Keratinocyte (primary cell): ENCODE measurements at places on chromosomes 5 and 9. TPM values are rescaled to one million over a fixed set of nuclear protein-coding genes. Genes with fewer than 3 reads are reported as not detected.

GRCh38 chr5:107808671-107809137 is 138.0 kb upstream of the EFNA5 start:
- H3K36me3 ChIP-seq = no peaks in the 10 kb centered on the region
- no peak for DNase-seq
- no peak overlapping the region for H3K27ac ChIP-seq

- no peaks in the 10 kb centered on the region for H3K27me3 ChIP-seq
- H3K4me1 ChIP-seq = peaks cover 26% of the 10 kb centered on the region
- H3K36me3 ChIP-seq = no peaks in the 10 kb centered on the region
Observed at GRCh38 chr9:91118704-91119025, 243.1 kb downstream of the AUH start.

GRCh38 chr9:85246541-85246940 is 495.2 kb downstream of the AGTPBP1 start:
- no peaks in the 10 kb centered on the region for H3K27me3 ChIP-seq
- no peak overlapping the region for H3K27ac ChIP-seq
- H3K4me3 ChIP-seq = no peak overlapping the region
- no peaks in the 10 kb centered on the region for H3K36me3 ChIP-seq

- H3K36me3 ChIP-seq = peaks cover 24% of the 10 kb centered on the region
- no peaks in the 10 kb centered on the region for H3K27me3 ChIP-seq
- no peak for DNase-seq
- H3K27ac ChIP-seq = no peak overlapping the region
- H3K4me3 ChIP-seq = no peak overlapping the region
Observed at GRCh38 chr5:67149057-67149950, 47.3 kb downstream of the CD180 start.

GRCh38 chr5:6545770-6546690 is 86.8 kb downstream of the NSUN2 start:
- H3K27ac ChIP-seq = no peak overlapping the region
- no peak for DNase-seq
- no peak overlapping the region for H3K4me3 ChIP-seq
- H3K4me1 ChIP-seq = no peaks in the 10 kb centered on the region
- no peaks in the 10 kb centered on the region for H3K36me3 ChIP-seq

DNA sequence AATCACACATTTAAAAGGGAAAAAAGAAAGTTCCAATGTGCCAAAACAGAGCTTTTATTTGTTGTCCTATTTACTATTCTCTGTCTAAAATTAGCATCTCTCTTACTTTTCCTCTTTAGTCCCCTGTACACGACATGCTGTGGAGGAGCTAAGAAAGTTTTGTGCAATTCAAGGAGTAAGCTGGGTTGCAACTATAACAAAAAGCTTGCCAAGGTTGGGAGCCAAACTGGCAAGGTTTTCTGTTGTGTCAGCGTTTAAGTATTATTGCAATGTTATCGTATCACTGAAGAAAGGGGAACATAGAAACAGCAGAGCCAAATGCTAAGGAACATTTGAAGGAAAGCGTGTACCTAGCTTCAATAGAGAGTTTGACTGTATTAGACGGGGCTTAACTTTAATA is 680.8 kb downstream of the CETN3 start:
- no peak for DNase-seq
- H3K4me3 ChIP-seq = no peak overlapping the region
- H3K4me1 ChIP-seq = no peaks in the 10 kb centered on the region
- H3K27me3 ChIP-seq = no peaks in the 10 kb centered on the region
- H3K27ac ChIP-seq = no peak overlapping the region

GRCh38 chr5:95382801-95383200 is 8.4 kb upstream of the FAM81B start:
- DNase-seq = no peak
- H3K27ac ChIP-seq = no peak overlapping the region

DNA sequence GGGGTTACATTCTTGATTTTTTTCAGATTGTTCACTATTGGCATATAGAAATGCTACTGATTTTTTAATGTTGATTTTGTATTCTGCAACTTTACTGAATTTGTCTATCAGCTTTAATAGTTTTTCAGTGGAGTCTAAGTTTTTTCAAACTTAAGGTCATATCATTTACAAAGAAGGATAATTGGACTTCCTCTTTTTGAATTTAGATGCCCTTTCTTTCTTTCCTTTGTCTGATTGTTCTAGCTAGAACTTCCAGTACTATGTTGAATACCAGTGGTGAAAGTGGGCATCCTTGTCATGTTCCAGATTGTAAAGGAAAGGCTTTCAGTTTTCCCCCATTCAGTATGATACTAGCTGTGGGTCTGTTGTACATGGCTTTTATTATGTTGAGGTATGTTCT is 49.3 kb downstream of the SREK1 start:
- DNase-seq = no peak
- no peaks in the 10 kb centered on the region for H3K27me3 ChIP-seq
- H3K36me3 ChIP-seq = no peaks in the 10 kb centered on the region
- H3K27ac ChIP-seq = no peak overlapping the region

DNA sequence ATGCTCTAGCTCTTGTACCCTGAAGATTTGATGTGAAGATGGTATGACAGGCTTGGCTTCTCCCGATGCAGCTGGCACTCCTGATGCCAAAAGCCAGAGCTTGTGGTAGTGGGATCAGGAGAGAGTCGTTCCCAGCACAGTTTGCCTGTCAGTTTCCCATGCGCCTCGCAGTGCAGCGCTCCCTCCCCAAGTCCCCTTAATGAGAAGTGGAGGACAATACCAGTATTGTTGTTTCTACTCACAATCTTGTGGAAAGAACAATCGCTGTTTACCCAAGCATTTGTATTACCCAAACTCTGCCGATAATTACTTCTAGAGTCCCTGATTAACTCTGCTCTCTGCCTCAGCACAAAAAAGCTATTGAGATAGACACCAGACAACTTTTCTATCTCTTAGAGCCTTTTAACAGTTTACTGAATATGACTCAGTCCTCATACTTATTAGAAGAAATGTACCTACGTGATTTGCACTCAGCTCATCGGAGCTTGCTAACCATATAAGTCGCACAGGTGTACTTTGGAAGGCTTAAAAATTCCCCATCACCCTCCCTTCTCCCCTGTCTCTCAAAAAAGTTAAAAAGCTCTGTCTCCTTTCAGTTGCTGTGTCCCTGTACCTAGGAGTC is 283.2 kb upstream of the TMEM161B start:
- DNase-seq = no peak
- no peaks in the 10 kb centered on the region for H3K4me1 ChIP-seq
- no peak overlapping the region for H3K27ac ChIP-seq
- no peaks in the 10 kb centered on the region for H3K36me3 ChIP-seq

GRCh38 chr9:77987081-77987656 is 44.4 kb downstream of the GNAQ start:
- no peak overlapping the region for H3K27ac ChIP-seq
- peaks cover 4% of the 10 kb centered on the region for H3K36me3 ChIP-seq
- H3K27me3 ChIP-seq = no peaks in the 10 kb centered on the region
- no peak overlapping the region for H3K4me3 ChIP-seq
- H3K4me1 ChIP-seq = peaks cover 12% of the 10 kb centered on the region

- H3K4me3 ChIP-seq = no peak overlapping the region
- H3K36me3 ChIP-seq = no peaks in the 10 kb centered on the region
- H3K27ac ChIP-seq = no peak overlapping the region
- no peaks in the 10 kb centered on the region for H3K4me1 ChIP-seq
- no peak for DNase-seq
- H3K27me3 ChIP-seq = no peaks in the 10 kb centered on the region
Observed at GRCh38 chr5:82586661-82587310, 308.6 kb upstream of the RPS23 start.

- no peaks in the 10 kb centered on the region for H3K27me3 ChIP-seq
- DNase-seq = peak; percentile 17
- no peak overlapping the region for H3K27ac ChIP-seq
- H3K4me3 ChIP-seq = no peak overlapping the region
- H3K4me1 ChIP-seq = peaks cover 14% of the 10 kb centered on the region
Observed at GRCh38 chr5:89457411-89458331, 574.7 kb upstream of the MEF2C start.

DNA sequence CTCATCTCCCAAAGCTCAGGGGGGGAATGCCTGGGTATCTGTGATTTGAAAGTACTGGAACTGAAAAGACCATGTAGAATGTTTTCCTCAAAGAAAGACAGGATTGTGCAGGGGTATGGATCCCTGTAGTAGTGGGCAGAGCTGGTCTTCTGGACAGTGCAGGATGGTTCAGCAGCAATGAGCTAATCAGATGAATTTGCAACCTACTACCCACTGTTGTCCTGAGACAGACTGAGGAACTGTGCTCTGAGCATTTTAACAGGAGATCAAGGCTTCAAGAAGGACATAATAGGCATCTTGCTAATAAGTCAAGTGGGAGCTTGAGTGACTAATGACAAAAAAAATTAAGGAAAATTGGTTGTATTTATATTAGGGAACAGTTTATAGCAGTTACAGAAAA is 61.7 kb downstream of the FYB1 start:
- no peak for DNase-seq
- H3K4me1 ChIP-seq = peaks cover 14% of the 10 kb centered on the region
- peak overlapping the region; percentile 13 for H3K27ac ChIP-seq
- H3K4me3 ChIP-seq = no peak overlapping the region
- no peaks in the 10 kb centered on the region for H3K36me3 ChIP-seq

- DNase-seq = peak; percentile 49
- H3K27ac ChIP-seq = peak within 1 kb of the TSS; percentile 16
- peaks cover 21% of the 10 kb centered on the region for H3K4me1 ChIP-seq
- H3K4me3 ChIP-seq = peak within 1 kb of the TSS; percentile 39
- H3K36me3 ChIP-seq = no peaks in the 10 kb centered on the region
Observed at GRCh38 chr5:75611311-75612225, at the start of gene ANKDD1B. Gene ANKDD1B, plus strand, starts transcription at chr5:75611453. Its CDS starts 182 bp downstream, at chr5:75611635.

DNA sequence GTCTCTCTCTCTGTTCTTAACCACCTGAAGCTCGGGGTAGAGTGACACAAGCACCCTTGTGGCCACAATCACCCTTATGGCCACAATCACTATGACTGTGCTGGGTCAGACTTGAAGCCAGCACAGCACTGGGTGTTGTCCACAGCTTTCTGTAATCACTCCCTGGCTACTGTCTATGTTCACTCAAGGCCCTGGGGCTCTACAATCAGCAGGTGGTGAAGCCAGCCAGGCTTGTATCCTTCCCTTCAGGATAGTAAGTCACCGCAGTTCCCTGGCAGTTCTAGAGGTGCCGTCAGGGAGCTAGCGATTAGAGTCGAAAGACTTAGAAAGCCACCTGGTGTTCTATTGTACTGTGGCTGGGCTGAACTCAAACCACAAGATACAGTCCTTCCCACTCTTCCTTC is 44.2 kb downstream of the GDA start:
- no peak overlapping the region for H3K27ac ChIP-seq
- peaks cover 3% of the 10 kb centered on the region for H3K27me3 ChIP-seq
- H3K4me1 ChIP-seq = no peaks in the 10 kb centered on the region
- H3K36me3 ChIP-seq = no peaks in the 10 kb centered on the region

- no peak for DNase-seq
- no peak overlapping the region for H3K4me3 ChIP-seq
- H3K27me3 ChIP-seq = no peaks in the 10 kb centered on the region
- H3K4me1 ChIP-seq = no peaks in the 10 kb centered on the region
- no peaks in the 10 kb centered on the region for H3K36me3 ChIP-seq
- no peak overlapping the region for H3K27ac ChIP-seq
Observed at GRCh38 chr9:3262826-3263529, 262.8 kb downstream of the RFX3 start.

DNA sequence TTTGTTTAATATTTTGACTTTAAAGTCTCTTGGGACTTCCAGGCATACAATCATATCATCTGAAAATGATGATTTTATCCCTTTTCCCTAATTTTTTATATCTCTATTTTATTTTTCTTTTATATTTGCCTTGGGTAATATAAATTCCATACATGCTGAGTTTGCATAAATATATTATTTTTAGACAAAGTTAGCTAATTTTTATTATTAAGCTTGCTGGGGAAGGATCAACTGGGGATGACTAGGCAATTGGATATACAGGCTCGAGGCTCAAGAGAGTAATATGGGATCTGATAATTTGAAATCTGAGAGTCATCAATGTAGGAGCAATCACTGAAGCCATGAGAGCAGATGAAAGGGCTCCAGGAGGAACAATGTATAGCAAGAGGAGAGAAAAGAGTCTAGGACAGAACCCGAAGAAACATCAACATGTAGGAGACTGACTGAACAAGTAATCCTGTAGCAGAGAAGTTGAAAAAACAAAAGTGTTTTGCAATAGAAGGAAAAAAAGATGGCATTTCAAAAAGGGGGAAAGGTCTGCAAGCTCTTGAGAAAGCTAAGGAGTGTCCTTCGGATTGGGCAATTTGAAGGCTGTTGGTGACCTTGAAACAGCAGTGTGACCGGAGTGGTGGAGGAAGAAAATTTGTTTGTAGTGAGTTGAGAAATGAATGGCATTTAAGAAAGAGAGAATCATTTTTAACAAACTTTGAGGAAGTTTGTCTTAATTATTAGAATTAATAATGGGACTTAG is 17.0 kb upstream of the RHOBTB3 start:
- H3K36me3 ChIP-seq = no peaks in the 10 kb centered on the region
- no peak for DNase-seq
- H3K4me3 ChIP-seq = no peak overlapping the region
- no peak overlapping the region for H3K27ac ChIP-seq

DNA sequence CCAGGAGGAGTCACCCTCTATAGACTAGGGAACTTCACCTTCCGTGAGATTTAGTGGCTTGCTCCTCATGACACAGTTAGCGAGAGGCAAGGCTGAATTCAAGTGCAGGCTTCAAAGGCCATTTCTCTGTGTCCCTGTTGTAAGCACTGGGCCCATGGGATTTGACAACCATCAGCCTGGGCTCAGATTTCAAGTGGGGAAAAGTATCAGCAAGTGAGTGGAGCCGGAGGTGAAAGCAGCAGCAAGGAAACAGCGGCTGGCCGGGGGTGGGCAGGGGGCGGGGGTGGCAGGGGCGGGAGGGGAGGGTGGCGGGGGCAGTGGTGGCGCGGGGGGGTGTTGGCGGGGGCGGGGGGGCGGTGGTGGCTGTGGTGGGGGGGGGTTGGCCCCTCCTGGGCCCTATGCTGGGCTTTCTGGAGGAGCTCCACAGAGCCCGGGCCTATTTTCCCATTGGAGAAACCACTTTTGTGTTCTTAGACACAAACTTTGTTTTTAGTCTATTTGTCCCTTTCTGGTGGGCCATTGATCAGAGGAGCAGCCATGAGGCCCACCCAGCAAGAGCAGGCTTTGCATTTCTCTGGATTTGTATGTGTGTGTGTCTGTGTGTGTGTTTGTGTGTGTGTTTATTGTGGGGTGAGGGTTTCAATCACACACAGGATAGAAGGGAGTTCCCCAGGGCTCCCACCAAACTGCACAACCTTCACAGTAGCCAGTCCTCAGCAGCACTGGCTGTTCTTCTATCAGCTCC is 165.4 kb upstream of the RAI14 start:
- H3K4me1 ChIP-seq = no peaks in the 10 kb centered on the region
- H3K36me3 ChIP-seq = no peaks in the 10 kb centered on the region
- H3K27ac ChIP-seq = no peak overlapping the region
- H3K4me3 ChIP-seq = no peak overlapping the region
- H3K27me3 ChIP-seq = no peaks in the 10 kb centered on the region

GRCh38 chr9:136370037-136370436 is 3.4 kb downstream of the CARD9 start:
- no peak for DNase-seq
- H3K4me1 ChIP-seq = peaks cover 8% of the 10 kb centered on the region
- peaks cover 5% of the 10 kb centered on the region for H3K36me3 ChIP-seq
- no peak overlapping the region for H3K27ac ChIP-seq
- H3K4me3 ChIP-seq = no peak overlapping the region

The CER1 gene
- polyA plus RNA-seq = not detected in 3 replicates

The IL3 gene
- polyA plus RNA-seq = not detected in 3 replicates

The PARP8 gene
- 24.2 to 29.1 TPM (median 25.4 TPM) in 3 replicates for polyA plus RNA-seq

The FOXD4L4 gene
- polyA plus RNA-seq = 0.03 TPM in 1 of 3 replicates, not detected in the others

The GABBR2 gene
- 0.01 TPM in 1 of 3 replicates, not detected in the others for polyA plus RNA-seq

The PCDHA1 gene
- polyA plus RNA-seq = 0.03 to 0.07 TPM (median 0.06 TPM) in 3 replicates

The S1PR3 gene
- polyA plus RNA-seq = 4.1 to 5.3 TPM (median 4.6 TPM) in 3 replicates
